ENCODE measurements at places on chromosomes 6 and 20. TPM values are rescaled to one million over a fixed set of nuclear protein-coding genes. Genes with fewer than 3 reads are reported as not detected.

Gene DLL1
- 13.4 TPM for total RNA-seq

Gene COL9A3
- total RNA-seq: 2.3 TPM

Gene ZNF165
- not detected for total RNA-seq

Gene SLC35D3
- not detected for total RNA-seq

Gene VWA7
- total RNA-seq: 18.3 TPM

Gene FAM209A
- not detected for total RNA-seq

Gene XKR7
- total RNA-seq: 0.37 TPM

Gene PNPLA1
- total RNA-seq: not detected

Gene AVP
- not detected for total RNA-seq

Gene SLC17A1
- not detected for total RNA-seq

DNA sequence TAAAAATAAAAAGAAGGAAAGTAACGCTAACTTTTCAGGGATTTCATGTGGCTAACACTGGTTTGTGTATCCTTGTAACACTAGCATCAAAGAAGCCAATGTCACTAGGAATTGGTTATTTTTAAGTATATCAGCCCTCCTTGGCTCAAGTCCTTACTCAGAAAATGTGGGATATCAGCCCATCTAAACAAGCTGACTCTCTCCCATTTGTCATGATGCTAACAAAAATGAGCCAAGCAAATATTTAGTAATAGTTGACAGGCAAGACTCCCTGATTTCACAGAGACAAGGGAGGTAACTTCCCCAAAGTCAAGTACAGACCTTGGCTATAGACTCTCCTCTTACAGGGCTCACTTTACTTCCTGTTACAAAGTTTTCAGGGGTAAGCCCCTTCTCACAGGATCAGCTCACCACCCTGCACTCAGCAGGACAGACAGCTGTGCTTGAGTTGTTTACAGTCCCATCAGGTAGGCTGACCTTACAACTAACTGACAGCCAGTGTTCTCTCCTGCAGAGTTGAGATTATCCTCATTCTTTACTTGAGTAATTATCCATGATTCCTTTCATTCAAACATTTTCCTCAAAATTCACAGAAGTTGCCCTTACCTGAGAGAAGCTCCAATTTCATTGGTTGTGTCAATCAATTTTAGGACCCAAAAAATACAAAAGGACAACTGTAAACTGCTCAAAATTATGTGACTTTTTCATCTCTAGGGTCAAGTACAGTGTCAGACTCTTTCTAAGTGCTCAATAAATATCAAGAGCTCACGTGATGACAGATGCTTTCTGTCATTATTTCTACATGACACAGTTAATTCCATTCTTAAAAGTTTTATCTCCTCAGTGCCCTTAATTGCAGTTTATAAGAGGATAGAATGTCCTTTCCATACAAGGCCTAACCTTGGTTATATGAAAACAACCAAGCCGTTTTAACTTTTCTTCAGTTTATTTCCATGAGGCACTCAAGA is 38.1 kb upstream of the BMP5 start:
- no peaks in the 10 kb centered on the region for H3K4me1 ChIP-seq
- H3K27me3 ChIP-seq: no peaks in the 10 kb centered on the region
- H3K36me3 ChIP-seq: no peaks in the 10 kb centered on the region
- H3K4me3 ChIP-seq: no peak overlapping the region
- H3K27ac ChIP-seq: no peak overlapping the region
- no peak for DNase-seq

GRCh38 chr6:44266347-44266746 is 996 bp upstream of the NFKBIE start:
- H3K4me1 ChIP-seq: peaks cover 44% of the 10 kb centered on the region
- no peak overlapping the region for H3K4me3 ChIP-seq
- peaks cover 9% of the 10 kb centered on the region for H3K36me3 ChIP-seq
- peaks cover 27% of the 10 kb centered on the region for H3K27me3 ChIP-seq
- H3K27ac ChIP-seq: no peak overlapping the region

DNA sequence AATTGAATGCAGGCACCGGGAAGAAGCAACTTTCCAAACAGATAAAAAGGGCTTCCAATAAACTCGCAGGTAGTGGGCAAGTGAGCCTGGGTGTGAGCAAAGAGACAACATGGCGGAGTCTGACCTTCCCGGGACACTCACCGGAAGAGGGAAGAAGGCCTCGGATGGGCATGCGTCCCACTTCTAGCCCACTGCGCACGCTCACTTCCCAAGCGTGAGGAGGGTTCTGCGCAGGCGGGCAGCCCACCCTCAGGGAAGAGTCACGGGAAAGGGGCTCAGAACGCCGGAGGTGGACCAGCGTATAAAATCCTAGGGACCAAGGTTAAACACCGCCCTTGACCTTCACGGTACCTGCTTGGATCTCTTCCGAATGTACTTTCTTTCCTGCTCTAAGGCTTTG is 95.5 kb upstream of the AFDN start:
- no peaks in the 10 kb centered on the region for H3K27me3 ChIP-seq
- peak; percentile 16 for DNase-seq
- H3K27ac ChIP-seq: no peak overlapping the region
- no peaks in the 10 kb centered on the region for H3K36me3 ChIP-seq
- no peak overlapping the region for H3K4me3 ChIP-seq
- peaks cover 9% of the 10 kb centered on the region for H3K4me1 ChIP-seq

DNA sequence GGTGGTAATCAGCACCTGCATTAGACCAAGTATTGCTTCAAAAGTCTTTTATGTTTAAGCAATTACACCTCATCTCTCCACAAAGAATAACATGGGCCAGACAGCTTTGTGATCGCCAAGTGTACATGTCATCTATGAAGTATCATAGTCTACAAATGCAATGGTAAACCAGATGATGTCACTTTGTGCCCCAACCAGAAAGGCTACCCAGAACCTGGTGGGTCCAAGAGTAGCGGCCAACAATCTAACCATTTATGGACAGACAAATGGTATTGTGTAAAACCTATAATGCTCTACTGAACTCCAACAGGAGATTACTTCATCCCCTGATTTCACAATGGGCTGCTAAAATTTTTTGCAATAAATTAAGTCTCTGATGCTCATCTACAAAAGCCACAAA is 295.9 kb downstream of the GMDS start:
- H3K27me3 ChIP-seq: no peaks in the 10 kb centered on the region
- no peak overlapping the region for H3K27ac ChIP-seq
- no peak overlapping the region for H3K4me3 ChIP-seq
- no peak for DNase-seq

GRCh38 chr20:61505508-61505907 is 253.4 kb downstream of the CDH4 start:
- no peak overlapping the region for H3K27ac ChIP-seq
- H3K36me3 ChIP-seq: no peaks in the 10 kb centered on the region
- H3K4me1 ChIP-seq: no peaks in the 10 kb centered on the region
- H3K27me3 ChIP-seq: peaks cover 52% of the 10 kb centered on the region
- no peak for DNase-seq
- H3K4me3 ChIP-seq: no peak overlapping the region

DNA sequence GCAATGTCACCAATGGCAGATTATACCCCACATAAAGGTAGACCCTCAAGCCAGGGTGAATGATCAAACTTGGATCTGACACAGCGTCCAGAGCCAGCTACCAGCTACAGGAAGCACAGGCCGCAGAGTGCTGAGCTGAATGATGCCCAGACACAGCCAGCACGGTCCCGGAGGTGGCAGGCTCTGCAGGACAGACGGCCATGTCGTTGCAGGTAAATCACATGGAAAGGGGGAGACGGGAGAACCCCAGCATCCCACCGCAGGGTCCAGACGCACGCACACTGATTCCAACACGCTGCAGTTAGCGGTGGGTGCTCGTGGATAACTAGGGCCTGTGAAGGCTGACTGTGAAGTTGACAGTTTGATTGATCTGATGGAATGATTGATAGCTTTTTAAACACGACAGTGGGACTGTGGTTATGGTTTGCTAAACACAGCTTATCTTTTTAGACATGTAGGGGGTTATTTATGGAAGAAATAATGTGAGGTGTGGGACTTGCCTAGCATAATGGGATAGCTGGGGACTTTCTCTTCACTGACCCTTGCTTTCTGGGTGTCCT is 228.5 kb downstream of the ERMARD start:
- no peaks in the 10 kb centered on the region for H3K4me1 ChIP-seq
- H3K4me3 ChIP-seq: no peak overlapping the region
- peaks cover 22% of the 10 kb centered on the region for H3K27me3 ChIP-seq
- DNase-seq: no peak
- H3K27ac ChIP-seq: no peak overlapping the region

DNA sequence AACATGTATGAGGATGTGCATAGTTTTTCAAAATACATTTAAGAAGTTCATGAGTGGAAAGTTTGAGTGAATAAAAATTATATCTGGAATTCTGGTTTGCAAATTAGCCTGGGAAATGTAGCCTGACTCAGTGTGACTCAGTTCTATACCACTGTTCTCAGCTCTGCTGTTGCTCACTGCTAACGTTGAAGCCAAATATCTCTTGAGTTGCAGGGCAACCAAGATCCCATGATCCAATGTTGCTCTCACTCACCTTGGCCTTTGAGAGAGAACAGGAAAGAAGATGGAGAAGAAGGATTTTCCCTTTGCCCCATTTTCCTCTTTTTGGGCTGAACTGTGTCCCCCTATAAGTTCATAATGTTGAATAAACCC is 28.9 kb downstream of the PSMB9 start:
- no peaks in the 10 kb centered on the region for H3K36me3 ChIP-seq
- no peak for DNase-seq
- no peaks in the 10 kb centered on the region for H3K4me1 ChIP-seq
- peaks cover 18% of the 10 kb centered on the region for H3K27me3 ChIP-seq

- H3K36me3 ChIP-seq: no peaks in the 10 kb centered on the region
- H3K4me1 ChIP-seq: no peaks in the 10 kb centered on the region
- DNase-seq: peak; percentile 28
- no peak overlapping the region for H3K27ac ChIP-seq
- no peaks in the 10 kb centered on the region for H3K27me3 ChIP-seq
- H3K4me3 ChIP-seq: no peak overlapping the region
Measured at GRCh38 chr6:52176550-52176949, 9.6 kb upstream of the IL17A start.

- no peaks in the 10 kb centered on the region for H3K4me1 ChIP-seq
- H3K36me3 ChIP-seq: no peaks in the 10 kb centered on the region
- H3K27me3 ChIP-seq: no peaks in the 10 kb centered on the region
- DNase-seq: no peak
Measured at GRCh38 chr6:87742106-87742505, 40.1 kb upstream of the AKIRIN2 start.

GRCh38 chr6:3162067-3162497 is 4.7 kb upstream of the TUBB2A start:
- no peaks in the 10 kb centered on the region for H3K27me3 ChIP-seq
- no peak for DNase-seq
- peaks cover 35% of the 10 kb centered on the region for H3K4me1 ChIP-seq

DNA sequence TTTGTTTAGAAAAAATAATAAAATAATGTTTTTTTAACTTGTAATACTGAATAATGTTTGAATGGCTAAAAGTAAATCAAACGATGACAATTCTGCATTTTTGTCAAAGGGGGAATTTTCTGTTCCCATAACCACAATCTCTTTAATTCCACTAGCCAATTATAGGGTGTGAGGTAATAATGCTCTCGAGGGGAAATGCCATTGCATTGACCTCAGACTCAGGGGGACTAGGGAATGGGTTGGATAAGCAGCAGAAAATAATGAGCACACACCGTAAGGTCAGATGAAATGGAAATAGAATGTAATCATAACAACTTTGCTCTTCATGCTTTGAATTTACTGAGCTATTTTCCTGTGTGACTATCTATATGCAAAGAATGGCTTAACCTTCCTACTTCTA is 584.7 kb downstream of the RFPL4B start:
- H3K27ac ChIP-seq: no peak overlapping the region
- H3K36me3 ChIP-seq: no peaks in the 10 kb centered on the region
- no peak overlapping the region for H3K4me3 ChIP-seq
- no peaks in the 10 kb centered on the region for H3K4me1 ChIP-seq
- no peaks in the 10 kb centered on the region for H3K27me3 ChIP-seq
- DNase-seq: no peak

DNA sequence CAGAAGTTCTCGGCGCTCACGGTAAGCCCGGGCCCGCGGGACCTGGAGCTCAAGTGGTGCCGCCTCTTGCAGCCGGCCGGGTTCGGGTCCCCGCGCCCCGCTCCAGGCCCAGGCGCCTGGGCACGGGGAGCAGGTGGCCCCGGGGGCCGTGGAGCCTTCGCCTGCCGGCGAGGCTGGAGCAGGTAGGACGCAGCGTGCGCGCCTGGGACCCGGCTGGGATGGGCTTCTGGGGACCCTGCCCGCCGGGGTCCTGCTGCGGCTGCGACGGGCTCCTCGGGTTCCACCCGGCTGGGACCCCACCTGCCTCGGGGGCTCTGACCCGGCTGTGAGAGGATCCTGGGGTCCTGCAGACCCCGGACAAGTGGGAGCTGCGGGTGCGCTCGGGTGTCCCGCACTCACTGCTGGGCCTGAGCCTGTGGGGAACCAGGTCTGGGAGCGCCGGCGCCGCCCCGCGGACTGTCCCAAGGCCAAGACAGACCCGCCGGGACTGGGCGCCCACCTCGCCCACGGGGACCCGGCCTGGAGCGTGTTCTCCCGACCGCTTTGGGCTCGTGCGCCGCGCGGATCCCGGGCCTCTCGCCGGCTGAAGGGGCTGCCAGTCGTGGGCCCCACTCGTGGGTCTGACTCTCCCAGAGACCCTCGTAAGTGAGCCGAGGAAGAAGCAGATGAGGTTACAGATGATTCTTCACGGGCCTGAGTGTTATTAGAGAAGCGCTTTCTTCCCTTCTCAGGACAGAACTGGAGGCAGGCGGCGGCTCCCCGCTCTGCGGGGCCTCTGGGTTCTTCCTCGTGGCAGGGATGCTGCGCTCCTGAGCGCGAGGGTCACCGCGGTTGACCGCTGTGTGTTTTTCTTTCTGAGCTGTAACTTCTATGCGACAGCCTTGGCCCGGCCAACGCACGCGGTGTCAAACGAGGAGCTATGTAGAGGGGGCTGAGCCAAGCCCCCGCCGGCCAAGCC is 729 bp downstream of the SMOC2 start:
- peaks cover 31% of the 10 kb centered on the region for H3K4me1 ChIP-seq
- peak overlapping the region; percentile 57 for H3K4me3 ChIP-seq
- H3K27ac ChIP-seq: peak overlapping the region; percentile 66
- DNase-seq: no peak

GRCh38 chr20:32052778-32053362 is 828 bp downstream of the HCK start:
- H3K27me3 ChIP-seq: peaks cover 82% of the 10 kb centered on the region
- peak overlapping the region; percentile 40 for H3K4me3 ChIP-seq
- peak; percentile 57 for DNase-seq

GRCh38 chr6:112335736-112336135 is 11.4 kb upstream of the RFPL4B start:
- no peak overlapping the region for H3K27ac ChIP-seq
- no peaks in the 10 kb centered on the region for H3K36me3 ChIP-seq
- H3K4me3 ChIP-seq: no peak overlapping the region
- no peaks in the 10 kb centered on the region for H3K27me3 ChIP-seq
- no peaks in the 10 kb centered on the region for H3K4me1 ChIP-seq

- no peak overlapping the region for H3K27ac ChIP-seq
- no peak for DNase-seq
- no peak overlapping the region for H3K4me3 ChIP-seq
- no peaks in the 10 kb centered on the region for H3K36me3 ChIP-seq
- H3K27me3 ChIP-seq: no peaks in the 10 kb centered on the region
- no peaks in the 10 kb centered on the region for H3K4me1 ChIP-seq
Measured at GRCh38 chr6:165098165-165098564, 211.2 kb downstream of the C6orf118 start.

- no peak overlapping the region for H3K27ac ChIP-seq
- H3K4me3 ChIP-seq: no peak overlapping the region
- H3K4me1 ChIP-seq: no peaks in the 10 kb centered on the region
- no peaks in the 10 kb centered on the region for H3K27me3 ChIP-seq
- no peaks in the 10 kb centered on the region for H3K36me3 ChIP-seq
- DNase-seq: no peak
Measured at GRCh38 chr6:99252421-99252820, 97.1 kb downstream of the FAXC start.

GRCh38 chr20:34041226-34041625 is 47.5 kb downstream of the RALY start:
- no peaks in the 10 kb centered on the region for H3K36me3 ChIP-seq
- H3K27me3 ChIP-seq: no peaks in the 10 kb centered on the region
- no peak for DNase-seq
- H3K4me1 ChIP-seq: peaks cover 81% of the 10 kb centered on the region
- H3K27ac ChIP-seq: no peak overlapping the region
- H3K4me3 ChIP-seq: no peak overlapping the region
